EL (cell line): ENCODE measurements at places on chromosomes 1 and 21.

DNA sequence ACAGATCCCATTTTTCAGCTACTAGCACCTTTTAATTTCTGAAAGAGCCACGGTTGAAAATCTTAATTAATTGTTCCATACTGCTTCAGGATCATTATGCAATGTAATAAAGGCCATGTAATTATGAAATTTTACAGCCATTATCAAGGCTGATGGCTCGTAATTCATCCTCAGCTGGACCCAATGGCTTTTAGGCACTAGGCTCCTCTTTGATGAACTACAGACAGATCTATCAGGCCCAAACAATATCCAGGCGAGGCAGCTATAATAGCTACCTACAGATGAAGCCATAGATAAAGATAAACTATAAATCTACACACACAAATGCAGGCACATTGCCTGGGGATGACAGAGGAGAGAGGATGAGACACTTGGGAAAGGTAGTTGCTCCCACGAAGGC, 110.5 kb upstream of the USH2A start:
- DNase-seq, result no peak

DNA sequence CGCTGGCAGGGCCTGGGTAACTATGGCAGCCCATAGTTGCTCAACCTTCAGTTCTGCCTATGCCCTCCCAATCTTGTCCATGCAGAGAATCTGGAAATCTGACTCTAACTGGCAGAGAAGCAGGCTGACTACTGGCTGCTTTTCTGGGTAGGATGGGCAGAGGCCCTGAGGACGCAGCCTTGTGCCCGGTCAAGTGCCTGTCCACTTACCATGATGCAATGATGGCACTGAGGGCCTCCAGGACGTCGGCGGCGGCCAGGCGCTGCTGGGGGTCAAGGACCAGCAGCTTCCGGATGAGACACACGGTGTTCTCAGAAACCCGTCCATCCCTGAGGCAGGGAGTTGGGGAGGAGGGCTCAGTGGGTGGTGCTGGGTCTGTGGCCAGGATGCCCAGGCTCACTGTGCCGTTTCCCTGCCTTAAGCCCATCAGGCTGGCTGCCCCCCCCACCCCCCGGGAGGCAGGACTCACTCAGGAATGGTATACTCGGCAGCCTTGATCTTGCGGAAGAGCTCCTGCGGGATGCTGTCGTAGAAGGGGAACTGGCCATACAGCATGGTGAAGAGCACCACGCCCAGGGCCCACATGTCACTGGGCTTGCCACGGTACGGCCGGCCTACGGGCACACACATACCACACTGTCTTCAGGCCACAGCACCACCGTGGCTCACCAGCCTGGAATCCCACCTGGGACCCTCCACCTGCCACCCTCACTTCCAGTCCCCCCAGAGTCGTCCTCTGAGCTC, 20.4 kb upstream of the EVA1B start:
- DNase-seq, result no peak

- DNase-seq, result no peak
Observed at GRCh38 chr1:117570988-117571409, 34.8 kb upstream of the TENT5C start.

DNA sequence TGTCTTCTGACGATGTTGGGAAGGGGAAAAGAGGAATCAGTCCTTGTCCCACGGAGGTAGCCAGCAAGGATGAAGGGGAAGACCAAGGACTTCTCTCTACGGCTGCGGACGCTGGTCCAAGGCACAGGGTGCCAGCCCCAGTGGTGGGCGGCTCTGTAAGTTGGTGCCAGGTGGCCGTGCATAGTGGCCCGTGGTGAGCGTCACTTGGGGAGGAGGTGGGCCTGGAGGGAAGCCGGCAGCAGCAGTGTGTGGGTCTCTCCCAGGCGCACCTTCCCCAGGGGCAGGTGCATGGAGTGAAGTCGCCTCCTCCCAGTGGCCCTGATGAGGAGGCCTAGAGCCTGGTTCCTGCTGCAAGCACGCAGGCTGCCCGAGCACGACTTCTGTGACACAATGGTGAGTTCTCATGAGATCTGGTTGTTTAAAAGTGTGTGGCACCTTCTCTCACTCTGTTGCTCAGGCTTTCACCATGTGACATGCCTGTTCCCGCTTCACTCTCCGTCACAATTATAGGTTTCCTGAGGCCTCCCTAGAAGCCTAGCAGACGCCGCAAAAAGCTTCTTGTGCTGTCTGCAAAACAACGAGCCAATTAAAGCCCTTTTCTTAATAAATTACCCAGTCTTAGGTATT, 43.6 kb upstream of the TIAM1 start:
- DNase-seq, result no peak

- DNase-seq, result no peak
Observed at GRCh38 chr1:198837278-198838021, 198.6 kb downstream of the PTPRC start.

- DNase-seq, result no peak
Observed at GRCh38 chr1:20508411-20508771, 440 bp upstream of the MUL1 start.

DNA sequence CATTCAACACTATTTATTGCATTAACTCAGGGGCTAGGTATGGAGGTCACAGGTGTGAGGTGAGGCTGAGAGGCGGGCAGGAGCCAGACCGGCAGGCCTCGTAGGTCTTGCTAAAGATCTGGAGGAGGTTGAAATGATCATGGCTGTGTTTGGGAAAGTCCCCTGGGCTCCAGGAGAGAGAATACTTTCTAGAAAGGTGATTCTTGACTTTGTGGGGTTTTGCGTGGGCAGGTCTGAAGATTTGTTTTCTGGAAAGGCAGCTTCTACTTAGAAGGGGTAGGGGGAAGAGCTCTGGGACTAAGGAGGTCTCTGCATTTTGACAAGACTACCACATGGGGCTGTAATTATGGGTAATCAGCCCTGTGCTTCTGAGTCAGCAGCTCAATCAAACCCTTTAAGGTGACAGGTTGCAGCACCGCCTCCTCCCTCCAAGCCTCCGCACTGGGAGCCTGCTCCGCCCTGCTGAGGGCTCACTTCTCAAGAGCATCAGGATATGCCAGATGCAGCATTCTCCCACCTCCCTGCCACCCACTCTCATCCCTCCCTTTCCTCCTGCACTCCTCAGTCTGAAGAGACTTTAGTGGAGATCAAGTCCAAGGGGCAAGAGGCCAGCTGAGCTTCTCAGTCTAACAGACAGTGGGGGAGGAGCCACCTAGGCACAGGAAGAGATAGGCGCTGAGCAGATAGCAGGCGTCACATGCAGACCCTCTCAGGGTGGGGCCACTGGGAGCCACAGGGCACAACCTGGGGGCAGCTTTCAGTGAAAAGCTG, 30.5 kb downstream of the SLC30A1 start:
- no peak for DNase-seq

DNA sequence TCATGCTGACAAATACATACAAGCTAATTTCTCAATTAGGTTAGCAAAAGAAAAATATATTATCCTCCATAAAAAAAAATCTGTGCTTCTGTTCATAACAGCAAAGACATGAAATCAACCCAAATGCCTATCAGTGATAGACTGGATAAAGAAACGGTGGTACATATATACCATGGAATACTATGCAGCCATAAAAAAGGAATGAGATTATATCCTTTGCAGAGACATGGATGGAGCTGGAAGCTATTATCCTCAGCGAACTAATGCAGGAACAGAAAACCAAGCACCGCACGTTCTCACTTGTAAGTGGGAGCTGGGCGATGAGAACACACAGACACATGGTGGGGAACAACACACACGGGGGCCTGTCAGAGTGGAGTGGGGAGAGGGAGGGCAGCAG, 84.0 kb upstream of the PALMD start:
- no peak for DNase-seq

- peak; percentile 84 for DNase-seq
Observed at GRCh38 chr1:91020967-91021685, 709 bp downstream of the ZNF644 start.

GRCh38 chr1:24329331-24329730, 10.2 kb downstream of the GRHL3 start:
- DNase-seq, result no peak

DNA sequence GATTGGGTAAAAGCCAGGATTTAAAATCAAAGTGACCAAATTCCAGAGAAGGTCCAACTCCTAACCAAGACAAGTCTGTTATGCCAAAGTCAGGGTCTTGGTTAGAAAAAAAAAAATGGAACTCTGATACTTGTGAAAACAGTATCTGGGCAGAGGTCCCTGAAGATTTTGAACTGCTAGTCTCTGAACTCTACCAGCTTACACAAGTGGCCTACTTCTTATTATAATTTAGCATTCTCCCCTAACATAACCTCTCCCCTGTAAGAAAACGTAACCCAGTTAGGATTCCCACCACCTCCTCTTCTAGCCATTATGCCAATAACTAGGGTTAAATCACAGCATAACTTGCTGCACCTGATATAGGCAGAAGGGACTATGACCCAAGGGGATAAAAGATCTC, 220.5 kb downstream of the COL24A1 start:
- no peak for DNase-seq

DNA sequence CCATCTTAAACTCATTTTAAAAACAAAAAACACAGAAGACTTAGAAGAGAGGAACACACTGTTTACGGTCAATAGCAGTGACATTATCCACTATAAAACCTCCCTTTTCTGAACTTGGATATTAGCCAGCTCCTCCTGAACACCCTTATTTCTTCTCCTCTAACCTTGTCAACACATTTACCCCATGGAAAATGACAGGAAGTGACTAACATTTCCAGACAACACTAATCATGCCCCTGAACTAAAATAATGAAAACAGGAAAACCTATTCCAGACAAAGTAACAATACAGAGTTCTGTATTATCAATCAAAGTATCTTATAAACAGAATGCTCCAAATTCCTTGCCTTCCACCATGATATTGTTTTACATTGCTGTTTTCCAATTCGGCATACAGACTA, 45.3 kb downstream of the PALMD start:
- peak; percentile 27 for DNase-seq

GRCh38 chr1:156180471-156180870, 13.4 kb upstream of the SLC25A44 start:
- DNase-seq, result no peak

DNA sequence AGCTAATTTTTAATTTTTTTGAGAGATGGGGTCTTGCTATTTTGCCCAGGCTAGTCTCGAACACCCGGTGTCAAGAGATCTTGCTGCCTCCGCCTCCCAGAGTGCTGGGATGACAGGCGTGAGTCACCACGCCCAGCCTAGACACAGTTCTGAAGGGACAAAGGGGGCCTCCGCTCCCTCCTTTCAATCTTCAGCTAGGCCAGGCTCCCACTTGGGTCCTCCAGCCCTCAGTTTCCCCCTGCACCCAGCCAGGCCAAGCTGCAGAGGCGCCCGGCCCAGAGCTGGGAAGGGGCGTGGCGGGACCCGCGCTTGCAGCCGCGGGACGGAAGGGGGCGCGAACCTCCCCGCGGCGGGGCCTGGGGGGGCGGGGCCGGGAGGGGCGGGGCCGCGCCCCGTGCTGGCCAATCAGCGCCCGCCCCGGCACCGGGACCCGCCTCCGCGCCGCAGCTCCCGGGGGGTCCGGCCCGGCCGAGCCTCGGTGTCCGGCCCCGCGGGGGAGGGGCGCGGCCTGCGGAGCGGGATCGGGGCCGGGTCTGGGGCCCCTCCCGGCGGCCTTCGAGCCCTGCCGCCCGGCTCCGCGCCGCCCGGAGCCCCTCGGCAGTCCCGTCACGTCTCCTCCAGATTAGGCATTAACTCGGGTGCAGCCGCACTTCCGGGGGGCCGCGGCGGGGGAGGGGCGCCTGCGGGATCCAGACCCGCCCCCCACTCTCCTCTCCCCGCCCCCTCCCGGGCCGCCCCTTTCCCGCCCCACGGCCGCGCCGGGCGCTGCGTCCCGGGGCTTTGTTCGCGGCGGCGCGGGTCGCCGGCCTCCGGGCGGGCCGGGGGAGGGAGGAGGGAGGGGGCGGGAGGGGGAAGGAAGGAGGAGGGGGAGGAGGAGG, 559 bp upstream of the AGRN start:
- peak; percentile 87 for DNase-seq

DNA sequence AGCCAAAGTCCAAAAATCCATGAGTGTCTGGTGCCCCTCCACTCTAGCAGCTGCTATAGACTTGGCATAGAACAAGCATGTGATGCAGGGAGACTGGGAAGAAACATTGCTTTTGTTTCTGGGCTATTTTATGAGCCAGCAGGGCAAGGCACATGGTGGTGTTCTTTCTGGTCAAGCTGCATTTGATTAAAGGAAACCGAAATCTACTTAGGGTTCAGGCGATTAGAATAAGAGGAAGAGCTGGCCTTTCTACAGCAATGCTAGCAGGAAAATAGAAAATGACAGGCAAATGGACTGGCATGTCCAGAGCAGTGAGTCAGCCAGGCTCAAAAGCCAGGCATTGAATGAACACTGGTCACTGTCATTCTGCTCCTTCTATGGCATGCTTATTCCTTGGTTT, 28.5 kb upstream of the ARHGAP29 start:
- peak; percentile 63 for DNase-seq

DNA sequence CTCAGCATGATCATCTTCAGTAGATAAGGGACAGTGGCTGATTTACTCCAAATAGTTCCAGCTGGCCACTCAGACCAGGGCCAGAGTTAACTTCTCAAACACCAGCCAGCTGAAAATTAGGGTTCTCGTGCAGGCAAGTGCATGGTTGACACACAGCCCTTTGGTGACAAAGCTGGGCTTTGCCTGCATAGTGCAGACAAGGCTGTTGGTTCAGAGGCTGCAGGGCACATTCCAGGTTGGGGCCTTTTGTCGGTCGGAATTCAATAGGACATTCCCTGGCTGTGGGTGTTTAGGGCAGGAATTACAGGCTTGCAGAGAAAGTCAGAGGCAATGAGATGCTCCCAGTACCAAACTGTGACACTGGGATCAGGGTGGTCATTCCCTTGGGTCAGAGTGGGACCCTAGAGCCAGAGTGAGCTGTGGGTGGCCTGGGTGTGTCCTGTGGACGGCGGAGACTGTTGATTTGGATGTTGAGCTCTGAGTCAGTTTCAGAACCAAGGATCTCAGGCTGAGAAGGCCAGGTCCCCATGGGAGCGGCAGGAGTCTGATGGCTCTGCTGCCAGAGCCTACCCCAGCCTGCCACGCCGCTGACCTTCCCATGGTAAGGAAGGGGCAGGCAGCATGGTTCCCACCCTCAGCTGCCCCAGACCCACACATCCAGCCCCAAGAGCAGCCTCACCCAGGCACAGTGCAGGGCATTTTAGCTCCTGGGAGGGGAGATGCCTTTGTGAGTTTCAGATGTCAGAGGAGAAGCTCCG, 56.2 kb downstream of the STUM start:
- DNase-seq, result peak; percentile 12

DNA sequence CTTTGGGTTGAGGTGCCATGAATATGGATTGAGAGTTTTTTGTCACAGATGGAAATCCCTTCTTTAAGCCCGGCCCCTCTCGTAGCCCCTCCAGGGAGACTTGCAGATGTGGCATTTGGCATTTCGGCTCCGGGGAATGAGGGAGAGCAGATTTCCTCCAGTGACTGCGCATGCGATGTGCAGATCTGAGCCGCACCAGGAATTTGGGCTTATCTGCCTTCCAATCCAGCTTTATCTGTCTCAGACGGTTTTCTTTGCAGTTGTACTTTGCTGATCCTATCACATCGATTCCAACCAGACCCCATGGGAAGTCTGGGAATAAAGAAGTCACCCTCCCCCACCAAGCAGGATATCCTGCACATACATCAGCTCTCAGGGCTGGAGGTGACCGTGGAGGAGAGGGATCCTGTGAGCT, 11.7 kb downstream of the KIF26B start:
- peak; percentile 6 for DNase-seq
